ENCODE measurements at places on chromosomes 7 and 10.

DNA sequence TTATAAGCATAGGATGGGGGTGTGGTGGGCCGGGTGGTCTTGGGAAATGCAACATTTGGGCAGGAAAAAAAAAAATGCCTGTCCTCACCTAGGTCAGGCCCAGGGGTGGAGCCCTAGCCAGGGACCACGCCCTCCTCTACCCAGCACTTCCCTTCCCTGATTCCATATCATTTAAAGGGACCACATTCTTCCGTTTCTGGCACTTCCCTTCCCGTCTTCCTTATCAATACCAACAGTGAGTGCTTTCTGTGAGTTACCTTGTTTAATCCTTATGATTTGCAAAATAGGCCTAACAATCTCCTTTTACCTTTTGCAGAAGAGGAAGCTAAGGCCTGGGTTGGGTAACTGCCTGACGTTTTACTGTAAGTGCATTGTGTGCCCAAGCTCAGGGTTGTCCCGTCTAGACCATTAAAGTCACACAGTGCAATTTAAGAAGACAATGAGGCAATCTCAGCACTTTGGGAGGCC is 16.7 kb upstream of the C10orf95 start:
- no peak for DNase-seq

DNA sequence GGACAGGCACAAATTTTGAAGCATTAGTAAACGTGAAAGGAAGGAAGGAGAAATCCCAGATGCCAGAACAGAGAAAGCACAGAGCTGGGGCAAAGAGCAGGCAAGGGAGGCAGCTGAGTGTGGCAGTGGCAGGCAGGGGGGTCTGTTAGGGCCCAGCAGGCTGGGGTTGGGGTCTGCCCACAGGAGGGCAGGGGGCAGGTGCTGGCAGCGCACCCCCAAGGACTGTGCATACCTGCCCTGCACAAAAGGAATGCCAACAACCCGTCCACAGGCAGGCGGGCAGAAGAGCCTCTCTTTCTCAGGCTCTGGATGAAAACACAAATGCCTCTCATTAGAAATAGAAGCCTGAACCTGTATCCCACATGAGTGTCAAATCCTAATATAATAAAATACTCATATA is 552.3 kb downstream of the PTPRN2 start:
- no peak for DNase-seq

DNA sequence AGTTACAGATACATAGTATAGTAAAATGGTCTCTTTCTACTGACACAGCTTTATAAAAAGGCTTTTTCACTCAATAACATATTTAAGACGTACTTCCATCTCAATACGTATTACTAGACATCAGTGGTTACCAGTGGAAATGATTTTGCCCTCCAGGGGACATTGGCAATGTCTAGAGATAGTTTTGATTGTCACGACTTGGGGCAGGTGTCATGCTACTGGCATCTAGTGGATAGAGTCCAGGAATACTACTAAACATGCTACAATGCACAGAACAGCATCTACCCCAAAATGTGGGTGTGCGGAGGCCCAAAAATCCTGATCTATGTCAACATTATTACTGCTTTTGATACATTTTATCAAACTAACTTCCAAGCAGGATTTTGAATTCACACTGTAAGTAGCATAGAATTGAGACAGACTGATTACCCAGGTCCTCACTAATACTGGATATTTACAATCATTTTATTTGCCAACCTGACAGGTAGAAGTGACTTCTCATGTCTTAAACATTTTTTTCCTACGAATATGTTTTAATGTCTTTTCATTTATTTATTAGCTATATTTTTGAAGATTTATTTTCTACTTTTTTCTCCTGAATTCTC is 53.8 kb downstream of the HGF start:
- DNase-seq, result no peak

GRCh38 chr10:86258499-86258898 is 108.1 kb downstream of the GRID1 start:
- DNase-seq, result peak; percentile 89

DNA sequence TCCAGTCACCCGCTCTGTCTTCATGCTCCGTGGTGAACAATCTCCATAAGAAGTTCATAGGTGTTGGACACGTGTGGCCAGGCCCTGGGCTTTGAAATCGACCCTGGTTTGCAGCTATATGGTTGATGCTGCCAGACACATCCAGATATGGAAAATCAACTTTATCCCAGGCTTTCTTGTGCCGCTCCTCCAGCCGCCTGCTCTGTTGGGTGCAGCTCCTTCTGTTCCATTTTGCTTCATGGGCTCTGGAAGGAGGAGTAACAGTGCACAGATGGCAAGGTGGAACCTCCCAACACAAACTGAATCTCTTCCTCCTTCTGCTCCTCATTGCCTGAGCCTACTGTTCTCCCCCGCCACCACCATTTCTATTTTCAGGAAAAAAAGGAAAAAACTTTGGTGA is 44.7 kb downstream of the THNSL1 start:
- DNase-seq, result no peak

DNA sequence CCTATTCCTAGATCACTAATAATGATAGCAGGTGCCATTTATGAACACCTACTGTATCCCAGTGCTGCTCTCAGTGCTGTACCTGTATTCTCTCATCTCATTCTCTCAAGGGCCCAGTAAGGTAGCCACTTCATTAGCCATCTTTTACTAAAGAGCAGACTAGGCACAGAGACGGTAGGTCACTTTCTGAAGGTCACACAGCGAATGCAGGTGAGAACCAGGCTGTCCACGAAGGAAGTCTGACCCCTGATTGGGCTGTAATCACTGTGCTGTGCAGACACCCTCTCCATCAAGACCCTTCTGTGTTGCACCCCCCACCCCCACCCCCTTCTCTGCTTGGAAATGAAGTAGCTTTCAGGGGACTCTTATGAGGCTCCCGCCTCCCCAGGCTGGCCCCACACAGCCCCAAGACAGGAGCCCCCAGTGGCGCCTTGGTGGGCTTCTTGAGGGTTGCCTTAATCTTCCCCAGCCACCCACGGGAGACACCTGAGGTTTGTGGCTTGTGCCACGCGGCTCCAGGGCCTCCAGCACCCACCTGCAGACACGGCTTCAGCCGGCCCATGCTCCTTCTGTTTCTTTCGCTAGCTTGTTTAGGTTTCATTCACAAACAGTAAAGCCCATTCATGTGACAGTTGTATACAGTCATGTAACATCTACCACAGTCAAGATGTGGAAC is 81.7 kb upstream of the FAM20C start:
- DNase-seq, result no peak

DNA sequence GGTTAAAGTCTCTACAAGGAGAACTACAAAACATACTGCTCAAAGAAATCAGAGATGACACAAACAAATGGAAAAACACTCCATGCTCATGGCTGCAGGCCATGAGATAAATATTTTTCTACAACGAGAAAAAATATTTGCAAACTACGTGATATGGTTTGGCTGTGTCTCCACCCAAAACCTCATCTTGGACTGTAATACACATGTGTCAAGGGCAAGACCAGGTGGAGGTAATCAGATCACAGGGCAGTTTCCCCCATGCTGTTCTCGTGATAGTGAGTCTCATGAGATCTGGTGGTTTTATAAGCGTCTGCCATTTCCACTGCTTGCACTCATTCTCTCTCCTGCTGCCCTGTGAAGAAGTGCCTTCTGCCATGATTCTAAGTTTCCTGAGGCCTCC is 57.8 kb downstream of the COA1 start:
- DNase-seq, result no peak

DNA sequence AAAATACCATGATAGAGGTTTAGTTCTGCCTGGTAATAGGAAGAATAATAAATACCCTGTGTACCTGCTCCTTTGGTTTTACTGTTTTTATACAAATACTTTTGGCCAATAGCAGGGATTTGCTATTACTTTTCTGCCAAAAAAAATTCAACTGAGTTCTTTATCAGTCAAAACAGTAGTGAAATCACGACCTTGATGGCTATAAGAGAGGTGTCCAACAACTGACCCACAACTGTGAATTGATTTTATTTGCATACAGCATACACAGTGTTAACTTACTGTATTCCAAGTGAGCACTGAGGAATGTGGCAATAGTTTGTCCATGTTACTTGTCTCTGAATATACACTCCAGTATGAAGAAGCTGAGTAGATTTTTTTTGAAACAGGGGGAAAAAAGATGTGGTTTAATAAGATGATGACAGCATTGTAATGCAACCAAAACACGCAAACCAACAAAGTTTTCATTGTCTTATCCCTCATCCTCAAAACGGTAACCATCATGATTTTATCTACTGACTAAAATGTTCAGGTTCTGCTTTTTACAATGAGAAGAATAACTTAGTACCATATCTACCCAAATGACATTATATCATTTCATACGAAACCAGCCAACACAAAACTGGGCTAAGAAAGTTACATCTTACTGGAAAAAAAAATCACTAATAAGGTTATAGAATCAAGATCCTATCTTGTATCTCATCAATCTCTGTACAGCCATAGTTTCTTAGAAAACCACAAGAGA is 63.3 kb downstream of the GSAP start:
- no peak for DNase-seq

- DNase-seq, result no peak
Observed at GRCh38 chr10:8035006-8035640, 19.4 kb upstream of the GATA3 start.

GRCh38 chr7:116952635-116953371 is 498 bp upstream of the ST7 start:
- DNase-seq, result no peak

DNA sequence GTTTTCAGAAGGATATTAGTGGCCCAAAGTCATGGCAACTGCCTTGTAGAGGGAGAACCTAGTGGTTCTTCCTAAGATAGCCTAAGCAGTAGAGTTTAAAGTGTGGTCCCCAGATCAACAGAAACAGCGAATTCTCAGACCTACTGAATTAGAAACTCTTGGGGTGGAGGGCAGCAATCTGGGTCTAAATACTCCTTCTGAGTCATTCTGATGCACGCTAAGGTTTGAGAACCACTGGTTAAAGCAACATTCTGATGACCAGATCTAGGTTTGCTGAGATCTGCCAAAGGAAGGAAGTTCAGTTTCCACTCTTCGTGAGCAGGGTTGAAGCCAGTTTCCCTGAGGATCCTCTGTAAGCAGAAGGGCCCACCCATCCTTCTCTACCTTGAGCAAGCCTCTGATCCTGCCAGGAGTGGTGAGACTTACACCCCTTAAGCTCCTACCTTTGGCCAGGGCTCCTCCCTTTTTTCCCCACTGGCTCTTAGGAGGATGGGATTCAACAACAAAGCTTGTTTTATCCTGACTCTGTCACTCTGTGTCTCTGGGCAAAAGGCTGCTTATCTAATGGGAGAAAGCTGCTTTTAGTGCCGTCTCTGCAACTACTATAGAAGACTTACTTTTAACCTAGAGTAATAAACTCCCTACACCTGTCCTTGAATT is 26.8 kb upstream of the TRUB1 start:
- no peak for DNase-seq

- no peak for DNase-seq
Observed at GRCh38 chr7:36925207-36925606, 200.9 kb upstream of the AOAH start.

DNA sequence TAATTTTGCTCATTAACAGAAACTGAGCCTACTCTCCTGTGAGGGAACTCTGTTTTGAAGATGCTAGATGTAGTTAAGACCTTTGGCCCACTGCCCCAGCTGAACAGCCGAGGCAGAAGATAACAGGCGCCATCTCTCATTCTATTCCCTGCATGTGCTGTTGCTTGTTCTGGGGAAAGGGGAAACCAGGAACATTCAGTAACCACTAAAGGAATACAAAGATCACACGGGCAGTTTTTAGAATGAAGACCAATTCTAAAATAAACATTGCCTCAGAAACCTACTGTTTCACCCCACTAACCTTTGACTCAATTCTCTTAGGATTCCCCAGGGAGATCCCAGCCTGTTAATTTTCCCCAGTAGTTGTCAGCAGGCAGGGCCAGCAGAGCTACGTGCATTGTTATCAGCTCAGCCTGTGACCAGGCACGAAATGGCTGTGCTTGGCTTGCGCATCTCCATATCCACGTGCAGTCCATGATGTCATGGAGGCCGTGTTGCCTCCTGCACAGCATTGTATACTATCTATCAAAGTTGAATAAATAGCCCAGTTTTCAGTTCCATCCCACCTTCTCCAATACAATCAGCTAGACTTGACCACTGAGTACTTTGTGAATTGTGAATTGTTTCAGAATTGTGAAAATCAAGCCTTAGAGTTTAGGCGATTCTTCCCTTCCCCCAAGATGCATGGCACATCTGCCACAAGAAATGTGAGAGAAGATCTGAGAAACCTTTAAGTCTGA is 36.0 kb downstream of the ANK3 start:
- peak; percentile 83 for DNase-seq

- DNase-seq, result no peak
Observed at GRCh38 chr7:38189231-38189938, 11.3 kb downstream of the STARD3NL start.

DNA sequence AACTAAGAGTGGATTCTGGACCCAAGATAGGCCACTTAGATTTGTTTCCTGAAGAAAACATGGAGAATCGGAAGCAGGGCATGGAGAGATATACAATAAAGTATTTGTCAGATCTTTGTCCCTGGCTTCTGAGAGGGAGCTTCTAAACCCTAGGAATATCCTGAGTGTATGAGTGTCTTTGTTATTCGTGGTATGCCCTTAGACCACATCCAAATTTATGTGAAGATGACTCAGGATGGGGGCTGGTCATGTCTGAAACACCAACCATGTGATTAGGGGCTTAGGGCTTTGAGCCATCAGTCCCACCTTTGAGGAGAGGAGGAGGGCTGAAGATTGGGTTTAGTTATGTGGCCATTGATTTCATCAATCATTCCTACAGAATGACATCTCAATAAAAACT is 69.7 kb upstream of the PLPP4 start:
- no peak for DNase-seq

DNA sequence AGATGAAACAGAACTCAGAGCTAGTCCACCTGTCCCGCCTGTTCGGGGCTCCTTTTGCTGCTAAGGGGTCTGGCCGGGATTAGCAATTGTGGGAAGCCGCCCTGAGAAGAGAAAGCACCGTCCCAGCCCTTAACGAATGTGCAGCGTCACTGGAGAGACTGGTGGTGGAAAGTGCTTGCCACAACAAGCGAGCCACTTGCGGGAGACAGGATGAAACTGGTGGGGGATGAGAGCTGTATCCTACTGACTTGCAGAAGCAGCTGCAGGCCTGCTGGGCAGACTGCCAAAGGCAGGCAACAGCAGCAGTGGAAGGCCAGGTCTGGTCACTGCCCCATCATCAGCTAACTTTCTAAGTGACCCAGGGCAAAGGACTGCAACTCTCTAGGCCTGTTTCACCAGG is 95.4 kb downstream of the FAM53B start:
- peak; percentile 87 for DNase-seq

DNA sequence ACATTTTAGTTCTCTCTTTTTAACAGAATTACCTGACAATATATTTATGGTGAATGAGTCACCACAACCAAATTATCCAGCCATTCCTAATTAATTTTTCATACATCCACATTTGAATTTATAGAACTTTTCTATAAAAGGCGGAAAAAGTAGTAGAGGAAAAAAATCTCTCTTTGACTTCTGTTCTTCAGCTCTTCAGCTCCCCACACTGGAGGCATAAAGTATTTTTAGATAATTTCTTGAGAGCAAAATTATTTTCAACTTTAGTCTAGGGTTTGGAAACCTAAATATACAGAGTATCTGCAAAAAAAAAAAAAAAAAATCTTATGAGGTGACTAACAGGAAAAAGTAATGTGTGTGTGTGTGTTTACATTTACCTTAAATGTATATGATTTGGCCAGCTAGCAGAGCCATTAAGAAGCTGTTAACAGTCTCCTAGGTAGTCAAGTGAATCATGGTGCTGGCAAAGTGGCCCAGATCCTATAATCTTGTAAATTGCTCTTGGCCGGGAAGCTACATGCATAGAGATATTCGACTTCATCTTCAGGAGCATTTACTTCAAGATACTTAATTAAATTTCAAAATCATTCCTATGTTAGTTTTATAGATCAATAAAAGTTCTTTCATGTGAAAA is 383.1 kb upstream of the STEAP1 start:
- no peak for DNase-seq
